ENCODE measurements at places on chromosomes 12 and 14. TPM values are rescaled to one million over a fixed set of nuclear protein-coding genes. Genes with fewer than 3 reads are reported as not detected.

DNA sequence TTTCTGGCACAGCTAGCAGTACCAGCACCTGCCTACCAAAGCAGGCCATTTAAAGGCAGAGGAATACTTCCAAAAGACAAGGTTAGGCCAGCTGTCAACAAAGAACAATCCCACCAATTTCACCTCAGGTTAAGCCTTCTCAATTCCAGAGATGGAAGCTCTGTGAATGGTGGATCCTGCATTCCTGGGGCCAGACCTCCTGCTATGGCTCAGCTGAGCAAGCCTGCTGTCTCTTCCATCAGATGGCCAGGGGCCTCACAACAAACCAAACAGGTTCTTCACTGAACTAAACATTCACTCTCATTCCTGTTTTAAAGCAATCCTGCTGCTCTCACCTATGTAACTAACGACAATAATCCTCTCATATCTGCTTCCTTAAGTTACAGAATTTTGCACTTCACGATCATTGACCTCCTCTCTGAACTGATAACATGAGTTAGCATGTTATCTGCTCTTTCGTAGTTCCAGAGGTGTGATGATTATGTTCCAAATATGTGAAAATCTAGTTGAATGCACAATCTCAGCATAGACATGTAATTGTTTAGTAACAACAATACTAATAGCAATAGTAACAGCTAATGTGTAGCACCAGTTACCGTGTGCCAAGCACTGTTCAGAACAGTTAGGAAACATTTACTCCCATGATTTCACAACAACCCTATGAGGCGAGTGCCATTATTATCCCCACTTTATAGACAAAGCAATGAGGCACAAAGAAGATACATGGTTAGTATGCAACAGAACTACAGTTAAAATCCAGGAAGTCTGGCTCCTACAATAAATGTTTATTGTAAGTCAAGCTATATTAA lies 73.2 kb downstream of the SLC2A13 start:
- no peak for DNase-seq

DNA sequence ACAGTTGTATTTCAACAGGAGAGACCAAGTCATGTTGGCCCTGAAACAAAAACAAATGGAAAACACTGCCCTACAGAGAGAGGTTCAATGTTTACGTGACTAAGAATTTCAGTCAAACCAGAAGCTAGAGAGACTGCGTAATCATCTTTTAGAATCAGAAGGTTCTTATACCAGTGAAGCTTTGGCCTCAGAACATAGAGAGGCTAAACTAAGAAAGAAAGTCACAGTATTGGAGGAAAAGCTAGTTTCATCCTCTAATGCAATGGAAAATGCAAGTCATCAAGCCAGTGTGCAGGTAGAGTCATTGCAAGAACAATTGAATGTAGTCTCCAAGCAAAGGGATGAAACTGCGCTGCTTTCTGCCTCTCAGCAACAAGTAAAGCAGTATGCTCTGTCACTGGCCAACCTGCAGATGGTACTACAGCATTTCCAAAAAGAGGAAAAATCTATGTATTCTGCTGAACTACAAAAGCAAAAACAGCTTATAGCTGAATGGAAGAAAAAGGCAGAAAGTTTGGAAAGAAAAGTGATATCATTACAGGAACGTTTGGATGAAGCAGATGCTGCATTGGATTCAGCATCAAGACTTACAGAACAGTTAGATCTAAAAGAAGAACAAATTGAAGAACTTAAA lies 32.5 kb upstream of the NUAK1 start:
- DNase-seq: no peak

GRCh38 chr14:99284254-99285004 lies 12.4 kb upstream of the BCL11B start:
- no peak for DNase-seq

- no peak for DNase-seq
Measured at GRCh38 chr12:53937099-53937498, 1.5 kb upstream of the HOXC13 start.

DNA sequence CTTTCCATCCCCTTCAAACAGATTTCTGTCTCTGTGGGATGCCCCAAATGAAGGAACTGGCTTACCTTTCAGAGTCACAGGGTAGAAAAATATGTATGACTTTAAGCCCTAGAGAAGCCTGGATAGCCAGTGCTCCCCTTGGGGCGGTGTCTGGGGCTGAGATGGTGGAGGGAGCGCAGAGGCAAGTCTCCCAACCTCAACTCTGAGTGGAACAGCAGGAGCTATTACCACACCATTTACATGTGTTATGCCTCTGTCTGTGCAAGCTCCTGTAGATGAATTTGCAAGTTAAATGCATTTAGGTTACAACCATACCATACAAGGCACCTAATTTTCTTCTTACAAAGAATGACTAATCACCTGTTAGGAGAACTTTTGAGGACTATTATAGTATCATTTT lies 50.4 kb upstream of the CLMN start:
- no peak for DNase-seq

The SDR9C7 gene
- polyA plus RNA-seq: not detected

GRCh38 chr14:101843038-101843437 lies 81.5 kb downstream of the PPP2R5C start:
- DNase-seq: no peak

DNA sequence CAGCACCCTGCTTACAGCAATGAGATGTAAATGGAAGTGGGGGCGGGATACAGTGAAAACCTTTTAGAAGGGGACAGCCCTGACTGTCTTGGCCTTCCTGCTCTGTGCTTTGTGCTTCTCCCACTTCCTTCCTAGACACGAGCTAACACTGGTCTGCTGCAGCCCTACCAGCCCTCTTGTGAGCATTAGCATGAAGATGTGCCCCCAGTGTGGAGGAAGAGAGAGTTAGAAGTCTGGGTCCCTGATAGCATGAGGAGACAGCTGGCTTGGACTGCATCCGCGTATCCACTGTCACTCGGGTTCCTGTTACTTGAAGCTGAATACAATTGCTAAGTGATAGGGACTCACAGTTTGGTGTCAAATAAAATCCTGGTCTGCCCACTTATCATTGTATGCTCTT lies 248.1 kb upstream of the SOX5 start:
- no peak for DNase-seq

GRCh38 chr12:42946871-42947381 lies 357.4 kb upstream of the PRICKLE1 start:
- DNase-seq: no peak

The AQP6 gene
- 18.4 TPM for polyA plus RNA-seq

DNA sequence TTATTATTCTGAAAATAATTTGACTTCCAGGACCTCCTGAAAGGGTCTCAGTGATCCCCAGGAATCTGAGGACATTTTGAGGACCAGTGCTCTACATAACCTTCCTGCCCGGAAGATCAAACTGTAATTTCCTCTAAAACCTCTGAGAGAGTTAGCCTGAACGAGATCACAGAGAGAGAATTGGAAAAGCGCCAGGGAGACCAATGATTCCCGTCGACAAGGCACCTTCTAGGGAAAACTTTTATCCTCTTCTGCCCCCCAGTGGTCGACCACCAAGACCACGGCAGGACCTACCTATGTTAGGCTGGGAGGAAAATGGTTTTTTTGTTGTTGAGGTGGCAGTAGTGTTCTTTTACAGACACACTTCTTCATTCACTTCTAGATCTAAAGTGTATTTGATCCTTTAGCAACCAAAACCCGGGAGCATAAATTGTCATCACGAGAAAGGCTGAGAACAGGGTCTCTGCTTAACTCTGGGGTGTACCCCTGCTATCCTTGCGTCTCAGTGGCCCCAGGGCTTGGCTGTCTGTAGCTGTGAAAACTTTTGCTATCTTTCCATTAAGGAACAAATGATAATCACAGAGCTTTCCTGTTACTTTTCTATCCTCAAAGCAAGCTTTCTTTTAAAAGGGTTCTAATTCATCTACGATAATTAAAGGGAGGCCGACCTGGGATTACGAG lies 62.9 kb upstream of the NID2 start:
- DNase-seq: peak; percentile 87

DNA sequence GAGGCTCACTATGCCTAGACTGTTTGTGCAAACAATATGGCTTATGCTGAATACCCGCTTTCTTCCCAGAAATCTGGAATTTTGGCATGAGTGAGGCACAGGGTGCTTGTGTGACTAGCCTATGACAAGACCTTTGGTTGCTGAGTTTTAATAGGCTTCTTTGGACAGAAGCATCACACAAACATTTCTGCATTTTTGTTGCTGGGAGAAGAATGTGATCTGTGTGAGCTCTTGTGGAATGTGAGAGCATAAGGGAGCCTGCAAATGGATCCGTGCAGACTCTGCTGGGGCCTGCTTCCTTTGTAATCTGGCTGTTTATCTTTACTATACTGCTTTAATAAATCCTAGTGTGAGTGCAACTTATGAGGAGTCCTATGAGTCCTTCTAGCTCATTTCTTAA lies 83.0 kb upstream of the ZDHHC17 start:
- no peak for DNase-seq

DNA sequence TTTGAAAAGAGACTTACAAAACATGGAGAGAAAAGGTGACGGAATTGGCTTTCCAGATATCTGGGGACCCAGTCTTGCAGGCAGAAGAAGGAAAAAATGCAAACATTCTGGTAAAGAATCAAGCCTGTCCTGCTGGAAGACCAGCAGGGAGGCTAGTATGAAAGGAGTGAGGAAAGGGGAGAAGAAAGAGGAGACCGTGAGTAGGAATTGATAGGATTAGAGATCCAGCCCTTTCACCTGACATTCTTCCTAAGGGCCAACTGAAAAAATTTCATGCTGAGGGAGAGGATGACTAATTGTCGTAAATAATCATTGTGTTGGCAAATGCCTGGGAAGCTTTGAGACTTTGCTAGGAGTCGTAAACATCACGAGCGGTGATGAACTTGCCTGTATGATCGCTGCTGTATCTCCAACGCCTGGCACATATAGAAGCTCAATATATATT lies 12.1 kb downstream of the BHLHE41 start:
- no peak for DNase-seq

The KLHDC1 gene
- polyA plus RNA-seq: 4.7 TPM

DNA sequence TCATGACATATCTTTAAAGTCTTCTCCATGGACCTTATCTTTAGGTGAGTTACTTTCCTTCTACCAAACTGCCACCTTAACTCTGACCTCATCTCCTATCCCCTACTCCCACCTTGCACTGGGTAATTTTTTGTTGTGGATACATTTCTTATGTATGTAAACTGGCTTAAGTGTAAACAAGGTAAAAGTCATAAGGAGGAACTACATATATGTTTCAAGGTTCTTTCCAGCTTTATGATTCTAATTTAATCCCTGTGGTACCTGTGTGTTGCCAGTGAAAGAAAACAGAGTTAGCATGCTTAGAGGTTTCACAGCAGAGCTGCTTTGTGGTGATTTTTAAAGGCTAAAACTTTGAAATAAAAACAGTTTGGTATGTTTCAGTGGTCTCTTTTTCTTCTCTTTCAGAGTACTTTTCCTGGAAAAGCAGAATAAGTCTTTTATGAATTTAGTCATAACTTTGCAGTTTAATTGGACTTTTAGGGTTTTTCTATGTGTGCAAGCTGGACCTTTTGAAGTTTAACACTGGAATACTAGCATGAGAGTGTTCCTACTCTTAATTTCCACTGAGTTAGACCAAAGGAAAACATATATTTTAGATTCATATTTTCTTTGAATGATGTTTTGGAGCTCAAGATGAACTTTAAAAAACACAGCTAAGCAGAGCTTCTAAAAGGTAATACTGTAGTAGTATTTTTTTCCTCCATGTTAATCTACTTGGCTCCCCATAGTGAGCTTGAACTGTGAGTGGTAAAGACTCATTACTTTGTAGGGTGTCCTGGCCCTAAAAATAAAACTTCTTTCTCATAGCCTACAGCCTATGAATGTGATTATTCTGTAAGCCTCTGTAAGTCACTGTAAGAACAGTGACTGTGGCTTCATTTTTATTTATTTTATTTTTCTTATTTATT lies 105.4 kb downstream of the FUT8 start:
- DNase-seq: no peak

GRCh38 chr12:17810399-17810798 lies 279.6 kb downstream of the RERGL start:
- no peak for DNase-seq

DNA sequence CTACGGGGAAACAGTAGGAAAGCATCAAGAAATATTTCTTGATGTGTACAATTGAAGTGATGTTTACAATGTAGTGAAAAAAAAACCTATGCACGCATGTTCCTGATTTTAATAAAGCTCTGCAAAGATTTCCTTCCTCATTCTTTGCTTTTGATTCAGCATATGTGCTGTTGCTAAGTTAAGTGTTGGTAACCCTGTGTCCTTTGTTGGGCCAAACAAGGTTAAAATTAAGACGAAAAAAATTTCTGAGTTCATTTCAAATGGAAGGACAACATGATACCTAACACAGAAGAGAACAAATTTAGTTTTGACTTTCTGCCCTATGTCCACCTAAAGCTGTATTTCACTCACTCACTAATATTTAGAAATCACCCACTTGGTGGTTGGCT lies 62.8 kb downstream of the PPP2R5C start:
- no peak for DNase-seq

GRCh38 chr12:13503094-13503835 lies 306.7 kb downstream of the EMP1 start:
- DNase-seq: no peak

All from right renal cortex interstitium (tissue), 3 donors.